Umbilical cord (tissue), 2 donors: ENCODE measurements at places on chromosomes 2 and 18. TPM values are rescaled to one million over a fixed set of nuclear protein-coding genes. Genes with fewer than 3 reads are reported as not detected.

- no peak for DNase-seq
These were observed 29.5 kb downstream of the COL5A2 start for GRCh38 chr2:189150033-189150432.

DNA sequence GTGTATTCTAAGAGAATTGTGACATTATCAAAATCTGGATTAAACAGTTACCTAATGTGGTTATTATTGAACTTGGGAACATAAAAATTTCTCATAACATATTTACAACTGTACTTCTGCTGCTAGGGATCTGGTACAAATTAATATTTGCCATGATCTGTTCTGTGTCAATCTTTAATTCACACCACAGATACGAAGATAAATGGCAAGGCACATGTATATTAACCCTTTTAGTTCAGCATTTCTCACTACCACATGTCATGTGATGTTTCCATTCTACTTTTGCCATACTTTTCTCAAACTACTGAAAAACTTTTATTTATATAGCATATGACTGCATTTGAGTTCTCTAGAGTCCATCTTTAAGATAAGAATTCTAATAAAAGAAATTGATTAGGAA, 295.3 kb upstream of the DDX18 start:
- DNase-seq = no peak

DNA sequence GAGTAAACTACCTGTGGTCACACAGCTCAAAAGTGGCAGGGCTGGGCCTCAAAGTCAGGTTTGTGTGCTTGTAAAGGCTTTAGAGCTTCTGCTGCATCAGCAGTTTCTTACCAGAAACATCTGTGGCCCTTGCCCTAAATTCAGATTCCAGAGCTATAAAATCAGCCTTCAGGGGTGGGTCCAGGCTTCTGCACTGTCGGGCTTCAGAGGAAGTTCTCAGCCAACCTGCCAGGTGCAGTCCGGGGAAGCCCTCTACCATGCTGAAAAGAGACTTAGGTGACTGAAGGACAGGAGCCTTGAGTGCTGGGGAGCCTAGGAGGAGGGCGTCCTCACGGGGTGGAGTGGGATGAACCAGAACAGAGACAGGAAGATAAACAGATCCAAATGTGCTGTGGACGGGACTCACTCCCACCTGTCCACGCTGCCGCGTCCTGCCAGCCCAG, 69.9 kb upstream of the HS6ST1 start:
- DNase-seq = no peak

- DNase-seq = no peak
These were observed 740.9 kb upstream of the CRIM1 start for GRCh38 chr2:35614640-35615039.

DNA sequence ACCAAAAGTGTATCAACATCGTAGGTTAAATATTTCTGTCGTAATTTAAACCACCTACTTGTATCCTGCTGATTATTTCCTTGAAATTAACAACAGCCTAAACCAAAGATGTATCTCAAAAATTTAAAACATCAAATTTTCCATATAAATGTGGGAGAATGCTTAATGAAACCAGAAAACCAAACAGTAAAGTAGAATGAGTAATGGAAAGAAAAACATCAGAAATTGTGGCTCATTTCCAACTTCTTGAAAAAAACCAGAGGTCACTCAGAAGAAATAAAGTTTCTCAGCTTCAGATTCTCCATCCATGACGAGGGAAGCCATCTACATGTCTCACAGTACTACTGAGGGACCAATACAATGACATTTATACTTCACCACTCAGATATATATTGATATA, 296.5 kb downstream of the NOL4 start:
- peak; percentile 27 for DNase-seq

Gene LINC00305
- not detected for total RNA-seq

DNA sequence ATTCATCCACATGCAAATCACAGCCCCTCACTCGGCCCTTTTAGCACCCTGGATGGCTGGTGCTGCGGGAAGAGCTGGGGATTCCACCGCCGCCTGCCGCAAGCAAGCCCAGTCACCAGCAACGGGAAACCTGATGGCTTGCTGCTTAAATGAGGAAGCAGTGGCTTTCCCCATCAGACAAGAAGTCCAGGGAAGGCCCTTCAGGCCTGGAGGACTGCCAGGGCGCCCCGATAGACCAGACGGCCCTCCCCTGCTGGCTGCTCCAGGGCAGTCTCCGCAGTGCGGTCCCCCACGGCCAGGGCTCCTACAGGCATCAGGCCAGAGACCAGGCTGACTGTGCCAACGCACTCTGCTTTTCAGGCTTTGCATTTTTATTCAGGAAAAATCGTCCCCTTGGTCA, 439.1 kb downstream of the EIPR1 start:
- DNase-seq = no peak

GRCh38 chr2:212713681-212714080, 175.1 kb upstream of the ERBB4 start:
- no peak for DNase-seq

DNA sequence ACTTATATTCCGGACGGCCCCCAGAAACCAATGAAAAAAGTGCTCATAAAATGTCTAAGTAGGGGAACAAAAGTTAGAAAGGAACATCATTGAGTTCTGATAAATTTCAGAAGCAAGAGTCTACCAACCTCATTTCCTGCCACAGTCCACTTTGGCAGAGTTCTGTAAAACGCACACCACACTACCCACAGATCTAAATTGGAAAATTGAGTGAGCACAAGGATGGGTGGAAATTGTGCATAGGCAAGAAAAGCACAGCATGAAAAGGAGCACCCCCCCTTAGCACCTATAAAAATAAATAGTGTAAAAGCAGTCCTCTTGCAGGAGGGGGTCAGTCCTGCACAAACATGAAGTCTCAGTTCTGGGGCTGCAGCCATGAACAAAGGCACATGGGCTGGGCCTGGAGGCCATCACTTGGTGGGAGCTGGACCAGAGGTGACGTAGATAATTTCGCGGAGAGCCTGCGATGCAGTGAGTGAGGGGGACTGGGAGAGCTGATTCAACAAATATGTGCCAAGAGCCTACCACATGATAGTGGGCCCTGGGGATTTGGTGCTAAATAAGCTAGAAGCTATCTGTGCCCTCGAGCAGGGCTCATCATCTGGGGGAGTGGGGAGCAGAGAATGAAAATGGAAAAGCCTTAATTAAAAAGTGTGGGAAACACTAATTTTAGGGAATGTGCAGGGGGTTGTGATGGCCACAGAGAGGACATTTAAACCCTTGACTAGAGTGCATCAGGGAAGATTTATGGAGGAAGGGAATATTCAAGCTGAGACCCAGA, 48.9 kb upstream of the SPP2 start:
- no peak for DNase-seq

- no peak for DNase-seq
These were observed 74.9 kb upstream of the MYL1 start for GRCh38 chr2:210389856-210390255.

DNA sequence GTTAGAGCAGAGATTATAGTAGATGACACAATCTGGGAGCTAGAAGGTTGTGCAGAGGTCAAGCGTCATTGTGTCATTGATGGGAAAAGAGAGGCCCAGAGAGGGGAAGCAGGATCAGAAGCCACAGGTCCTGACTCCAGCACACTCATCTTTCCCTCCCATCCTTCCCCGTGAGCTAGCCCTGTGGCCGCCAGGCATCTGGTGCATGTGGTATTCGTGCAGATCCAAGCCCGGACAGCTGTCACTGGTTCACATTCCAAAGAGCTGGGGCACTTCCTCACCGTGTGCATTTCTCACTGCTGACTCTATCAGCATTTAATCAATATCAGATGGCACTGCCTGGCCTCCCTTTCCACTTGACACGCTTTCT, 94.1 kb upstream of the THOC1 start:
- DNase-seq = peak; percentile 64

DNA sequence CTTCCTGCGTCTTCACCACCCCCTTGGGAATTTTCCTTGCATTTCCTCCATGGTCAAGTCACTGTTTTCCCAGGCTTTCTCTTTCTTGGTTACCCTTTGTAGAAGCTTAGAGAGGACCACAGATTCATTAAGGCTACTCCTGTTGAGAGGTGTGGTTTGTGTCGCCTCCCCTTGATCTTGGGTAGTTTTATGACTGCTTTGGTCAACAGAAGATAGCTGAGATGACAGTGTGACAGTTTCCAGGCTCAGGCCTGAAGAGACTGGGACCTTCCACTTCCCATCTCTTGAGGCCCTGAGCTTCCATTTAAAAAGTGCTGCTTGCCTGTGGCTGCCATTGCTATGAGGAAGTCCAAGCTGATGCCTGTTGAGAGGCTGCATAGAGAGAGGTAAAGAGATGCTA, 5.4 kb downstream of the ACOXL start:
- DNase-seq = no peak

Gene PRSS56
- not detected for total RNA-seq

DNA sequence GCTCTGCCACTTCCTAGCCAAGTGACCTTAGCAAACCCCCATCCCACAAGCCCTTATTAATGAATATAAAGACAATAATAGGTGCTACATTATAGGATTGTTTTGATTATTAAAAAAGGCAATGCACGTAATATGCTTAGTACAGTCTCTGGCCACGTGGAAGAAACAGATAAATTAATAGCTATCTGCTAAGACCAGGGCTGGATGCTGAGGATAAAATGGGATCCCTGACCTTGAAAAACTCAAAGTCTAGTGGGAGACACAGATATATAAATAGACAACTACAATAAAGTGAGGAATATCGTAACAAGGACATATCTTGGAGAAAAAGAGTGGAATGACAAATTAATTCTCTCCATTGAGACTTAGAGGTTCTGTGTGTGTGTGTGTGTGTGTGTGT, 29.9 kb upstream of the PARD3B start:
- no peak for DNase-seq

GRCh38 chr2:187139469-187139868, 290.5 kb upstream of the ZSWIM2 start:
- DNase-seq = no peak

DNA sequence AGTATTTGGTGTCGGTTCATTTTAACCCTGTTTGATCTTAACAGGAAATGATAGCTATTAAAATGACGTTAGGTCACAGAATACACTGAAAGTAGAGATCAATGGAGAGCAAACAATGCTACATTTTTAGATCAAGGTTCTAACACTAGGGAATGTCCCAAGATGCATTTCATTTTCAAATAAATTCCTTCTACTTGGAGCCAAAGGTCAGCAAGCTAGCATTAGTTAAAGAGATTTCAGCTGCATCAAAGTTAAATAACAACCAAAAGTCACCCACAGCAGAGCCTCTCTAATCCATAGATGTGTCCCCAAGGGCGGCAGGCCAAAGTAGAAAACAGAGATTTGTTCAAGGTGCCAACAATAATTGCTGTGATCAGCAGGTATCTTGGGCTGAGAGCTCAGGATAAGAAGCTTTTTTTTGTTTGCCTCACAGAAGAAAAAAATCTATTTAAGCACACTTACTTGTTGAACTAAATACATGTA, 1233.6 kb upstream of the TMEFF2 start:
- no peak for DNase-seq

Gene MYCN
- 2.2 TPM for total RNA-seq

Gene IL36RN
- total RNA-seq = 6.0 TPM

- no peak for DNase-seq
These were observed 388.5 kb upstream of the UBE2E3 start for GRCh38 chr2:180591947-180592346.

DNA sequence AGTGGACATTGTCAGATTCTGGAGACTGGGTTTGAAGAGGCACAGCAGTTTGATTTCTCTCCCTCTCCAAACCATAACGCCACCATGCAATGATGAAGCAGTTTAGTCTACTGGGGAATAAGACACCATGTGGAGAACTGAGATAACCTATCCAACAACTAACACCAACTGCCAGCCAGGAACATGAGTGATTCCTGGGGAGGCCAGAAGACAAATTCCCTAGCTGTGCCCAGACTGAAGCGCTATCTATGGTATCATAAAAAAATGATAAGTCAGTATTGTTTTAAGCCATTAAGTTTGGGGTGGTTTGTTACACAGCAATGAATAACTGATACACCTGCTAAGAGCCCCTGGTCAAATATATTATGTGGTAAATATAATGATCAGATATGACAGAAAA, 129.3 kb downstream of the EXOC6B start:
- no peak for DNase-seq

Gene NAPG
- 53.0 TPM for total RNA-seq

DNA sequence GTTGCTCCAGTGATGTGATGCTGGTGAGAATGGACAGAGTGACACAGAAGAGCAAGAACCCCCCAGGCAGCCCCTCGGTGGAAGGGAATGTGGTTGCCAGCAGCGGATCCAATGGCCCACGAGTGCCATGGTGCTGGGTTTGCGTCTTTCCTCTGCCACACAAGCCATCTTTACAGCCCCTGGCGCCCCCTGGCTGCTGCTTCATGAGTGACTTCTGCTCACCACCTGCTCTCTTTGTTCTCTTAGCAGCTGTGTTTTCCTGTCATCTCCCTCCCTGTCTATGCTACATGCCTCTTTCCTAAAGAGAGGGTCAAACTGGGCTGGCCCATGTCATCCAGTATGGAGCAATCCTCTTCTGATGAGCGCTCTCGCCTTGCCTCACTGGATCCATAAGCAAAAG, 300.0 kb upstream of the SMIM21 start:
- no peak for DNase-seq

DNA sequence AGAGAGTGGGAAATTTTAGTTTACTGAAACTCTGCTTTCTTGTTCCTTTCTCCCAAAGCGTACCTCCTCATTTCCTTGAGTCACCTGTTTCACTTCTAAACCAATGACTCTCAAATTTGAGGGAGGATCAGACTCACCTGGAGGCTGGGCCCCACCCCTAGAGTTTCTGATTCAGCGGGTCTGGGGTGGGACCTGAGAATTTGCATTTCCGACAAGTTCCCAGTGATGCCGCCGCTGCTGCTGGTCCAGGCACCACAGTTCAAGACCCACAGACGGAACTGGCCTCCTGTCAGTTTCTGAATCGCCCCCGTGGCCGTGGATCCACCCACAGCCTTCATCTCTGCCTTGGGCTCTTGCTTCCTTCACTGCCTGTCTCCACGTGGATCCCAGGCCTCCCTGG, 44.9 kb upstream of the PELI1 start:
- no peak for DNase-seq

Gene SOX11
- 10.1 TPM for total RNA-seq

- DNase-seq = peak; percentile 71
These were observed 157.2 kb downstream of the BABAM2 start for GRCh38 chr2:28047681-28048080.

Gene NEUROD1
- 5.3 TPM for total RNA-seq

- DNase-seq = peak; percentile 44
These were observed 485 bp upstream of the GALNT3 start for GRCh38 chr2:165794536-165794928.

DNA sequence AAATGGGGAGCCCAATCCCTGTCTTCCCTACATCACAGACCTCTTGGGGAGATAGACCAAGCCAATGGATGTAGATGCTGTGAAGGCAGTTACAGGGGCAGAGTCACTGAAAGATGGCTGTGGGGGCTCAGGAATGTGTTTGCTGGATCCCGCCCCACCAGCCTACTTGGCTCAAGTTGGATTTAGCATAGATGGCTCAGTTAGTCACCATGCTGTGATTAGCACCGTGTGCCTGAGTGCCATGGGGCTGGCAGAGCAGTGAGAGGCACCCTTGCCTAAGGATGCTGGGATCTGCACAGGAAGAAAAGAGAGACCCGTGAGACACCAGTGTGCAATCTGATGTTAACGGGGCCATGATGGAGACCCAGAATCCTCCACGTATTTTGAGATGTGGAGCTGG, 228.3 kb downstream of the DYSF start:
- no peak for DNase-seq

Gene PJVK
- 18.1 TPM for total RNA-seq

GRCh38 chr2:58649756-58650155, 408.6 kb upstream of the FANCL start:
- no peak for DNase-seq

Gene AMER3
- total RNA-seq = 1.2 TPM
